ENCODE measurements at places on chromosomes 3 and 15.
A peak's percentile ranks its signal among the peaks of the same experiment; 100 is the strongest.

GRCh38 chr15:57314221-57314620, 62.1 kb upstream of the CGNL1 start:
- no peak for DNase-seq

DNA sequence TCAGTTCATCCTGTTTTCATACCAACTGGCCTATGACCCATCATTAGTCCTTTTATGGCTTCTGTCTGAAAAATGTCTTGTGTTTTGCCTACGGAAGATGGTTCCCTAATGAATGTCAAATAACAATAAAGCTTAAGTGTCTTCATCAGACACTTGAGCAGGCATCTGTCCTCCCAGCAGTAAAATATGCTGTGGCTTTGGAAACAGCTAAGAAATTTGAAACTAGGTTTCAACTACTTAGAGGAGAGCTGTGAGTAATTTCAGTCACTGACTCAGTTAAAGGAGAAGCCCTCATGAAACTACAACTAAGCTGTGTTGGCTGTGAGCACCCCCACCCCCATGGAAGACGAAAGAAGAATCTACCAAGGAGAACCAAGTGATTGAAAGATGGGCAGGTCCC, 409.4 kb upstream of the PPP2R3A start:
- DNase-seq, result no peak

GRCh38 chr15:88023914-88024313, 232.6 kb downstream of the NTRK3 start:
- no peak for DNase-seq

DNA sequence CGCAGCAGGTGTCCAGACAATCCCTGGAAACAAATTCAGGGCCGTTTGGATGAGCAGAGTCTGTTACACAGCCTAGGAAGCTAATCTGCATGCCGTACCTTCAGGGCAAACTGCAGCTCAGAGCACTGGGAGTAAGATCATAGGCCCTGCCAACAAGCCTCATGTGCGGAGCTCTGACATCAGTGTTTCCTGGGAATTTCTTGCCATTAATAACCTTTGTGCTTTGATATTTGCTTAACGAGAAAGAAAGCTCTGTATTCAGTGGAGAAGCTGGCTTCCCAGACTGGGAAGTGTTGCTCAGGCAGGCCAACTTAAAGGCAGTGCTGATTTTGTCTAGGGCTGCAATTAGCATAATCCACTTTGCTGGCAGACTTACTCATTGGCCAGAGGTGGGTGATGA, 116.1 kb upstream of the KLHL25 start:
- no peak for DNase-seq

DNA sequence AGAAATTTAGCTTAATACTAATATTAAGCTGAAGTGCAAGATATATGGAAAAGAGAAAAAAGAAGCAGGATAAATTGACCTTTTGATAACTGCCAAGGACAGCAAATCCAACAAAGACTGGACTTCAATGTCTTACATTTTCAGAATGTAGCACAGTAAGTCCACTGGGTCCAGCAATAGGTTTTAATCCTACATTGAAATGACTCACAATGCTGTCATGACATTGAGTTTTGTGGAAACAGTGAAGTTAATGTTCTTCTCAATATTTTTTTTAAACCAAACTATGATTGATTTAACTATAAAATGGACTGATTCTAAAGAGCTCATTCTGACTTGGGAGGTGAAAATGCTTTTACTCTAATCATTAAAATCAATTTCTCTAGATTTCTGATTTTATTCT, 166.6 kb upstream of the ZNF717 start:
- DNase-seq, result no peak

- DNase-seq, result peak; percentile 55
Measured at GRCh38 chr3:171317171-171317570, 143.0 kb downstream of the TNIK start.

DNA sequence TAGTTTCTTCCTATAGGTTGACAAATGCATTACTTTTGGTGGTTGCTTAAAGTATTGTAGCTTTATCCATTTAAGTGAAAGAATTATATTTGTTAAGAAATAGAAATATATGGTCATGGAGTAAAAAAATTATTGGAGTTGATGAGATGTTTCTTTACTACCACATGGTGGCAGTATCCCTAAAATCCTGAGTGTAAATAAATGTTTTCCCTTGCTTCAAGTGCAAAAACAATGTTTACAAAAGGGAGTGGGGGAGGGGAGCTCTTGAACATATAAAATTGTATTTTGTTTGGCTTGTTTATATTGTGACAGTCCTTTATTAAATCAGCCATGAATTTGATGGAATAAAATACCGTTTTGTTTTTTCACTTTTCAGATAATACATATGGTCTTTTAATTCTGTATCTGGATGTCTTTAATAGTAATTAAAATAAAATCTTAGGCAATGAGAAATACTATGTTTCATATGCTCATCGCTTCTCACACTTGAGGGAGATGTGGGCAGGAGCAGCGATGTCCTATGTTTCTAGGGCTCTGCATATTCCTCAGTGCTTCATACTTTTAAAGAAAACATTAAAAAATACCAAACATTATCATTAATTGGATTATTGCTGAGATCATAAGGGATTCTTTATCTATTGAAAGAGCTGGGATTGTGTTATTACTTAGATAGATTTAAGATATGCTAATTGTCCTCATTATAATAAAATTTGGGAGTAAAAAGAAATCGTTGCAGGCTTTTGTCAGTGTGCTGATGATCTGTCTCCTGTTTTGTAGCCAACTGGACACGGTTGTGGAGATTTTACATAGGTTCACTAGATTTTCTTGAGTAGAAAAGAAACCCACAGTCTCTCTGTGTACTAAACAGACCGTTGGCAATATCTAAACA, 349.7 kb downstream of the TUSC7 start:
- DNase-seq, result peak; percentile 34

DNA sequence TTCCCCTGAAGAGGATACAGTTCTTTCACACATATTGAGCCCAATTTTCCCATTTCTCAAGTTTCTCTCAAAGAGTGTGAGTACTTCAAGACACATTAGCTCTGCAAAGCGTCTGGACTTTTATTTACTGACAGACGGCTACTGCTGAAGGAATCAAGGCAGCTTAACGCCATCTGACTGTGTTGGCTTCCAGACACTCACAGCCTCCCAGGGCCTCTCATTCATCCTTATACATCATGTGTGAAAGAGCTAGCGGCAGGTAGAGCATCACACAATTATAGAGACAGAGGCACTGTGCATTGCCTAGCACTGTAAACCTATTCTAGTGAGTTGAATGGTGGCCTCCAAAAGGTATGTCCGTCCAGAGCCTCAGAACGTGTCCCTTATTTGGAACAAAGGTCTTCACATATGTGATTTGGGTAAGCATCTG, 284.1 kb upstream of the STT3B start:
- no peak for DNase-seq

DNA sequence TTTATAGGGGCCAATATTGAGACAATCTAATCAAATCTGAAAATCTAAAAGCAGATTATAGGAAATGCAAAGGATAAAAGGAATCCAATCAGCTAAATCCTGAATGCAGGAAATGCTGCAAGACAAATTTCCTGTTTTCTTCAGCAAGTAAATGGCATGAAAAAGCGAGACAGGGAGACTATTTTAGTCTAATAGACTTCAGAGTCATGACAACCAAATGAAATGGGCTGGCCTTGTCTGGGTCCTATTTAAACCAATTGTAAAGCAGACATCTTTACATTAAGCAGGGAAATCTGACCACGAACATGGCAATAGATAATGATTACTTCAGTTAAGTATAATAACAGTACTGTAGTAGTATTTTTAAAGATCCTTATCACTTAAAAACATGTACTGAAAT, 2.1 kb downstream of the DBR1 start:
- peak; percentile 4 for DNase-seq

DNA sequence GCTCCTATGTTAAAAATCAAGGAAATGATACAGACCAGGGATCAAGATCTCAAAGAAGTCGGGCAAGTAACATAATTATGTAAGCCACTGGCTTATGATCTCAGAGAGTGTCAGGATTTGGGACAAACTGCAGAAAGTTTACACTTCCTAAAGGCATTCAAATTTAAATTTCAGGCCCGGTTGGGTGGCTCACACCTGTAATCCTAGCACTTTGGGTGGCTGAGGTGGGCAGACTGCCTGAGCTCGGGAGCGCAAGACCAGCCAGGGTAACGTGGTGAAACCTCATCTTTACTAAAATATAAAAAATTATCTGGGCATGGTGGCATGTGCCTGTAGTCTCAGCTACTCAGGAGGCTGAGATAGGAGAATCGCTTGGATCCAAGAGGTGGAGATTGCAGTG, 124.4 kb upstream of the UBE2E2 start:
- DNase-seq, result no peak

- no peak for DNase-seq
Measured at GRCh38 chr3:111733856-111734255, 125.2 kb upstream of the PHLDB2 start.

DNA sequence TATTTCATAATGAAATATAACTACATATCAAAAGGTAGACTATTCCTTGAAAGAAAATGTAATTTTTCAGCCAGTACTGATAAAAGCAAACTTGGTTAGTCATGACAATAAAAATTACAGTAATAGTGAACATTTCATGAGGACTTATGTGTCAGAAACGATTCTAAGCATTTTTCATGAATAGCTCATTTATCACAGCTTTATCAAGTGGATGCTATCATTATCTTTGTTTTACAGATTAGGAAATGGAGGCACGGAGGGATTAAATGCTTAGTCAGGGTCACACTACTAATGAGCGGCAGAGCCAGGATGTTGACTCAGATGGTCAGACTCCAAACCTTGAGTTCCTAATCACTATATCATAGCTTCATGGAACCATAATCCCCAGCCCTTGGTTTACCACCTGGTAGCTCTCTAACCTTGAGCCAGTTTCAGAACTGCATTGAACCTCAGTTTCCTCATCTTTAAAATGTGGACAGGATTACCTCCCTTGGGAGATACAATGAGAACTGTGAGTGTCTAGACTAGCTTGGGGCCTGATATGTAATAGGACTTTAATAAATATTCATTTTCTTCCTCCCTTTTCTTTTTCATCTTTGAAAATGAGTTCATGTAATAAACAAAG, 85.4 kb downstream of the TNIK start:
- DNase-seq, result no peak

GRCh38 chr3:172369590-172370259, 78.5 kb downstream of the GHSR start:
- DNase-seq, result peak; percentile 21

- no peak for DNase-seq
Measured at GRCh38 chr3:160935413-160936095, 169.6 kb downstream of the B3GALNT1 start.

DNA sequence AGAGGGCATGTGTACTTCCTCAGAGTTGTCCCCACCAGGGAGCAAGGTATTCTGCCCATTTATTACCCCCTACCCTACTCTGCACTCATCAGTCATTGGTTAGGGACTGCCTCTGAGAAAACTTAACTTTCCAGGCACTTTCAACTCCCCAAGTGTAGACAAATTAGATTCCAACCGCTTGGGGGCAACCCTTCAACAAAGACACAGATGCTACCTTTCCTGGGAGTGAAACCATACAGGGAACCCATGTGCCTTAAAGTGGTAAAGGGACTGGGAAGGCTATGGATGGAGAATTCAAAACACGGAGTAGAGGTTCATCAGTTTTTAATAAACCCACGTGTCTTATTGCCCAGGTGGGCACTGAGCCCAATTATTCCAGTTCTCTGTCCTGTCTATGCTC, 19.4 kb upstream of the UBE2E2 start:
- no peak for DNase-seq

GRCh38 chr3:51934991-51935885, 6.5 kb downstream of the RRP9 start:
- no peak for DNase-seq

DNA sequence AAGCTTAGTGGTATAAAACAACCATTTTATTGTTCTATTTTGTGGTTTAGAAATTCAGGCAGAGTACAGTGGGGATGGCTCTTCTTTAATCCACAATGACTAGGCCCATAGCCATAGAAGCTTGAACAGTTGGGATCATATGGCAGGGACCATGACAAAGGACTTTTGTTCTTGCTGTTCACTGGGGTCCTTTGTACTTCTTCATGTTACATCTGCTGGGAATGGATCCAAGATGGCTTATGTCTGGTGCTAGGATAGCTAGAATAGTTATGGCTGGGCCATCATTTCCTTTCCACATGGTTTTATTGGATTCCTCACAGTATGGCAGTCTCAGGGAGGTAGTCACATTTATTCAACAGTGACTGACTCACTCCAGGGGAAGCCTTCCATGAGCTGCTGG, 427.9 kb upstream of the AGTR1 start:
- no peak for DNase-seq

DNA sequence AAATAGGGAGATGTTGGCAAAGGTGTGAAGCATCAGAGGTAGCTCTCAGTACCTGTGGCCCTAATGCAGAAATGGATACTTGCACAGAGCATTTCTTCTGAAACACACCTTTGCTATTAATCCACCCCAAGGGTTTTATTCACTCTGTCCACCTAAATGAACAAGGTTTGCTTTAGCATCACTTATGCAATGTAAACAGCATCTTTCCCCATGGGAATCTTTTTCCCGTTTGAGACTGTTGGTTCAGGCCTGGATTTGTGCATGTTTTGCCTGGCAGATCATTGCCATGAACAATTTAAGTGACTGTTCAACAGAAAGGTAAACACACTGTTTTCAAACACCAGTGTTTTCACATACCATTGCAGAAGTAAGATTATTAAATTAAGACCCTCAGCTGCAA, 508.3 kb downstream of the SOX2 start:
- no peak for DNase-seq

GRCh38 chr15:76336254-76337058, at the start of gene ISL2:
Gene ISL2 (plus strand): TSS chr15:76336773. CDS start chr15:76336884, 111 bp downstream.
- DNase-seq, result peak; percentile 90

- no peak for DNase-seq
Measured at GRCh38 chr3:138937690-138938055, 9.3 kb downstream of the FOXL2 start.

DNA sequence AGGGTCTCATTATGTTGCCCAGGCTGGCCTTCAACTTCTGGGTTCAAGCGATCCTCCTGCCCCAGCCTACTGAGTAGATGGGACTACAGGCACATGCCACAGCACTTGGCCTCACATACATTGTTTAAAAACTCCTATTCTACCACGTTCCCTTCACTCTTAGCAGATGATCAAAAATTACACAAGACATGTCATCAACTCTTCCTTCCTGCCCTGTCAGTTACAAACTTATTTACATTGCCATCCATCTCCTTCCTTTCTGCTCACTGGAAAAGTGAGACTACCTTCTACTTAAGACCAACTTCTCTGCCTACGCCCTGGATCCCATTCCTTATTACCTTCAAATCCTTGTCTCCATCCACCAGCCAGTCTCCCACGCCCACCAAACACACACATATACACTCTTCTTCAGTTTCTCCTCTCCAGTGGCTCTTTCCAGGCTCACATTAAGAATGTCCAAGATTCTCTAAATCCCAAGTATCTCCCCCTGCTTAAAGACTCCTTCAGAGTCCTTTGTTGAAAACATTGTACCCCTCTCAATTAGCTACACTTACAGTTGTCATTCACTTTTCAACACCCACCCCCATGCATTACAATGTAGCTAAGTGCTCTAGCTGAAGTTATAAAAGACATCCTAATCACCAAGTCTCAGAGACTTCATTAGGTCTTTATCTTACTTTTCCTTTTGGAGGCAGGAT, 4.3 kb downstream of the PEAK1 start:
- DNase-seq, result no peak
